Endothelial cell (in vitro differentiated cells): ENCODE measurements at places on chromosomes 2 and 18.

- no peak for DNase-seq
Measured at GRCh38 chr18:11972371-11973174, 8.7 kb upstream of the IMPA2 start.

DNA sequence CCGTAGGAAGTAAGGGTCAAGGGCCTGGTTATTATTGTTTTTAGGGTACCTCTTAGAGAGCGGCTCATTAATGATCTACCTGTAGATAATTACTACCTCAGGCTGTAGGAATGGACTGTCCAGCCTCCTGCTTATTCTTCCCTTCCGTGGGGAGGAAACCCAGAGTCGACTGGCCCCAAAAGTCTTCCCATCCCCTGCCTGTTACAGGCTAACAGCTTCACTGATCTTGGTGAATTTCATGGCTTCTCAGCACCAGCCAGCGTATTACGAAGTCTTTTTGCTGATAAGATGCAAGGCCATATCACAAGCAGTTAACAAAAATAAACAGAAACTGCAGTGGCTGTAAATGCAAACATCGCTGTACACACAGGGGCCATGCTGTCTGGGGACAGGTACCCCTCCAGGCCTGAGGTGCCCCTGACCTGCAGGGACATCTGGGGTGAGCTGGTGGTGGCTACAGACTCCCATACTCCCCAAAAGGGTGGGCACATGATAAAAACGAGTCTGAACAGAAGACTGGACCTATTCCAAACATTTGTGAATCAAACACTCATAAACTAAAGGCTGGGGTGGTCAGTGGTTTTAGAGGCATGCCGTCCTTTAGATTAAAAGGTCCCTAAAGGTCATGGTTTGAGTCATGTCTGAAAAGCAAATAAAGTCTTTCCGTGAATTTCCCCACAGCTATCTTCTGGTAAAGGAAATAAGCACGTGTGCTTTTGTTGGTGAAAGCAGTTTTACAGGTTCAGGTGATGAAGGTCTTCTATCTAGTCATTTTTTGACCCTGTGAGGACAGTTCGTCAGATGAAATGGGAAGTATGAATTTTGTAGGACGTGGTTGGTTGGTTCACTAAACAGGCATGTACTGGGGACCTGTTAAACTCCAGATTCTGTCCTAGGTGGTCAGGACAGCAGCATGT lies 36.7 kb downstream of the TTC39C start:
- no peak for DNase-seq

- DNase-seq = no peak
Measured at GRCh38 chr18:68342039-68342659, 372.8 kb downstream of the TMX3 start.

DNA sequence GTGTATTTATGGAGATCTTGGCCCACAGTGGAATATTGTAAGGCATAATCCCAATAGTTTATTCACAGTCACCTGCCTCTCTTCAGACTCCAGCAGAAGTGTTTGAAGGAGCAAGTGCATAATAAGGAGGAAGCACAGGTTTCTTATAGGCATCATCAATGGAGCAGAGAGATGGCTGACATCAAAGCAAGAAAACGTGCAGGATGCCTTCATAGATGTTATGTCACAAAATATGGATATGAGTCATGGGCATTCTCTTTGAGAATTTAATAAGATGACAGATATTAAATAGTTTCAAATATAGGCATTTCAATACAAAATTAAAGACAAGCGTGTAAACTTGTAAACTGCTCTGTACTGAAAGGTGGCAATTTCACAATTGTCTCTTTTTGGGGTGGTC lies 4.0 kb upstream of the RND3 start:
- DNase-seq = no peak

- DNase-seq = no peak
Measured at GRCh38 chr2:54347622-54348021, 91.6 kb upstream of the TSPYL6 start.

DNA sequence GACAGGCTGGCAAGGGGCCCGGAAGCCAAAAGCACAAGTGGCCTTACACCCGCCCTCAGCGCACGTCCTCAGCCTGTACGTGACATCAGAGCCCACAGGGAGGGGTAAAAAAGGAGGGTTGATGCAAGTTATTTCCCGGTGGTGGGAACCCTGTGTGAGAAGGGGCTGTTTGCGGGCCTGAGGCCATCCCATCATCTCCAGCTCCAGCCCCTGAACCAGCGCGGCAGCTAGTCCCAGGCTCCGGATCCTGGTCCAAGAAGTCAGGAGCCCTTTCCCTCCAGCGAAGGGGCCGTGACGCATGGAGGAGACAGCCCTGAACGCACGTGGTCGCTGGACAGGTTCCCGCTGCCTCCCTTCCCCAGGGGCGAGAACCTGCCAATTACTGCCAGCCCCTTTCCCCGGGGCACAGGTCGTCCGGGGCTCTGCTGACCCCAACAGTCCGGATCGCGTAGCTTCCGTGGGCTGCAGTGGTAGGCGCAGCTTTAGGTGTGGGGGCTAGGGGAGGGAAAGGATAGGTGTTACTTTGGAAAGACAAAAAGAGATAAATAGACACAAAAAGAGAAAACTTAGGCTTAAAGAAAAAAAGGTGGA lies 1.3 kb upstream of the LRP2 start:
- DNase-seq = peak; percentile 10

DNA sequence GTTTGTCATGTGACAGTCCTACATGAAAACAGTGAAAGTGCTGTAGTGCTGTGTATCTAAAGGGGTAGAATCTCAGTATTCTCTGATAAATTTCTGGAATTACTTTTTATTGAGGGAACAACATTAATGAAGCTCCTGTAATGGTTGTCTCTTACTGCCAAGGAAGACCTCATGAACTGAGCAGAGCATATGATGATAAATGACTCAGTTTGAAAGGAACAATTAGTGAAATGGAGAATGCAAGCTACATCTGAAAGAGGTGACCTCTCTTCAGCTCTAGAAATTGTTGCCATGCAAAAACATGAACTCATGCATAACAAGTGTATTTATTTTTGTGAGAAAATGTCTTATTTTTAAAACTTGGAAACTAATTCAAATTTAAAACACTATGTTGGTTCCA lies 93.6 kb downstream of the SCN9A start:
- no peak for DNase-seq

- no peak for DNase-seq
Measured at GRCh38 chr2:236988690-236989624, 96.7 kb upstream of the COPS8 start.

- peak; percentile 62 for DNase-seq
Measured at GRCh38 chr2:136118819-136119716, 1.1 kb upstream of the CXCR4 start.
